ENCODE measurements at places on chromosomes 4 and X.

- DNase-seq = no peak
These were observed 58.9 kb downstream of the HOPX start for GRCh38 chr4:56622176-56622575.

GRCh38 chr4:181761156-181761555 is 482.0 kb upstream of the TENM3 start:
- no peak for DNase-seq

DNA sequence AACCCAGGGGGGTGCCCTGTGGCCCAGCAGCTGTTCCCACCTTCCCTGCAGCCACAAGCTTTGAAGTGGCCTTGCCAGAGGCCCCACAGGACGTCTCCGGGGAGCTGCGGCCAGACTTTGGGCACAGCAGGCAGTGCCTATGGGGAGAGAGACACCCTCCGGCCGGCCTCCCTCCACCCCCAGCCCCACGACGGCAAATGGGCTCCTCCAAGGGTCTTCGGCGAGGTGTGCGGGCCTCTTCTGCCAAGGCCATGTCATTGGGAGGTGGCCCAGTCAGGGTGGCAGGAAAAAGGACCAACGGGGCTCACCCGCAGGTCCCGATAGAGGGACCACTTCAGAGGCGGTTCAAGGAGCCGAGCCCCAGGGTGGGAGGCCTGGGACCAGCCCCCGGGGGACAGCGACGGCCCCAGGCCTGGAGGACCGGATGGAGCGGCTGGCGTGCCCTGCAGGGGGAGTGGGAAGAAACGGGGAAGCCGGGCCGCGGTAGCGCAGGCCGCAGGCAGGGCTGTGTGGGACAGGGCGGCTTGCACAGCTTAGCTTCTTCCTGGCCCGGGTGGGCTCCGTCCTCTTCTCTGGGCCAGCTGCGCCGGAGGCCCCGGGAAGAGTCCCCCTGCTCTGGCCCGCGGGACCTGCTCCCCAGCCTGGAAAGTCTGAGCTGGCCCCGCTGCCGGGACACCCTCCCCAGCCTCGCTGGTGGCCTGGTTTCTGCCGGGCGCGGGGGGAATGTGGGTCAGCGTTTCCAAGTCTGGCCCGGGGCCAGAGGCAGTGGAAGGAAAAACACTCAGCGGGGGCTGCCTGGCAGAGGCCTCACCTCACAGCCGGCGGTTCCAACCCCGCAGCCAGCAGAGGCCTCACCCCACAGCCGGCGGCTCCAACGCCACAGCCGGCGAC is 21.9 kb upstream of the SPON2 start:
- no peak for DNase-seq

DNA sequence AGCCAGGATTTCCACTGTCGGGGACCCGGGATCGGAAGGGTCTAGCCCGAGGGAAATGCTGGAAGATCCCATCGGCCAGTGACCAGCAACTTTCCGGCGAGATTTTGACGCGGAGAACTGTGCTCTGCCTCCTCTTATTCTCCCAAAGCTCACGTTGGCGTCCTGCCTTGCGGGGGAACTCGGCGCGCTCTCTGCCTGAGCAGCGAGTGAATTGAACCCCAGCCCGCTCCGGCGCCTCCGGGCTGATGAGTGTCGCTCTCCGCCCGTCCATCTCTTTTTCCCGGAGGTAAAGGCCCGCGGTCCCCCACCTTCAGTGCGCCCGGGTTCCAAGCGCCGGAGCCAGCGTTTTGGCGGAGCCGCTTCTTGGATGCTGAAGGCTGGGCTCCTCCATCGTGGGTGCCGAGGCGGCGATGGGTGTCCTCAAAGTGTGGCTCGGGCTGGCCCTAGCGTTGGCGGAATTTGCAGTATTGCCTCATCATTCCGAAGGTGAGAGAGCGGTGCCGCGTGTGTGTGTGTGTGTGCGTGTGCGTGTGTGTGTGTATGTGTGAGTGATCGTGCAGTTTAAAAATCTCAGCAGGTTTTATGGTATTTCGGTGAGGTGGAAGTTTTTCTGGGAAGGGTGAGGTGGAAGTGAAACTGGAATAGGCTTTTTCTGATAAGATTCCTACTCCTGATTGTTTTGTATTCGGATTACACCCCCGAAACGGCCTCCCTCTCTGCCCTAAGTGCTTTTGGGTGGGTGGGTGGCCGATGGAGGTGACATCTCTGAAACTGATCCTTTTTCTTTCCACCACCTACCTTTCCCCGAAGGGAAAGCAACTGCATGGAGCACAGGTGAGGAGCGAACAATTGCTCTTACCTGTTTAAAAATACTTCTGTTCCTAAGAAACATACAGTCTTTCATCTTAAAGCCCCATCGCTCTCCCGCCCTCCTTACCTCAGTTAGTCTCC is 752 bp downstream of the FRAS1 start:
- peak; percentile 28 for DNase-seq

DNA sequence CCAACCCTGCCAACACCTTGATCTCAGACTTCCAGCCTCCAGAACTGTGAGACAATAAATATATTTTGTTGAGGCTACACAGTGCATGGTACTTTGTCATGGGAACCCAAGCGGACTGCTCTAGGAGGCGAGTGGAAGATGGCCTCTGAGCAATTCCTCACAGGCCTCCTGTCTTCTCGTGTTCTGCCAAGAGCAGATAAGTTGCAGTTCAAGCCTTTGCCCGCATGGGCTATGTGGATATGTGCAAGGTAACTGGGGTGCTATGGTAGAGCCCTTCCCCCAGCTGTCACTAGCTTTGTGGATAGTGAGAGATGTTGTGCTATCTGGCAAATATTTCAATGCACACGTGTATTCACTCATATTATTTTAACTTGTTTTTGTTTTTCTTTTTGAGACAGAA is 156.0 kb upstream of the BCOR start:
- no peak for DNase-seq

GRCh38 chr4:38377195-38377594 is 286.8 kb upstream of the KLF3 start:
- DNase-seq = no peak

GRCh38 chrX:74449322-74449936 is 28.1 kb downstream of the SLC16A2 start:
- no peak for DNase-seq

- peak; percentile 64 for DNase-seq
These were observed at the start of gene FAM50A for GRCh38 chrX:154443992-154444754. FAM50A (plus strand) TSS chrX:154444141; CDS start chrX:154444236, 95 bp downstream.
